ENCODE measurements at places on chromosomes 5 and 9. TPM values are rescaled to one million over a fixed set of nuclear protein-coding genes. Genes with fewer than 3 reads are reported as not detected.

The UNC5A gene
- 0.12 TPM for total RNA-seq

The PCDHGA12 gene
- total RNA-seq, result 0.39 TPM

The DNAH5 gene
- 3.0 TPM for total RNA-seq

The NIPAL4 gene
- 0.44 TPM for total RNA-seq

The ALDH1A1 gene
- total RNA-seq, result 0.71 TPM

The OR1J2 gene
- not detected for total RNA-seq

The TNFSF8 gene
- not detected for total RNA-seq

The DDX4 gene
- not detected for total RNA-seq

The UHRF2 gene
- total RNA-seq, result 27.6 TPM

The FGD3 gene
- 0.20 TPM for total RNA-seq

The EPB41L4B gene
- 4.7 TPM for total RNA-seq

The TRAF1 gene
- 5.7 TPM for total RNA-seq

The C9orf50 gene
- total RNA-seq, result 0.10 TPM

DNA sequence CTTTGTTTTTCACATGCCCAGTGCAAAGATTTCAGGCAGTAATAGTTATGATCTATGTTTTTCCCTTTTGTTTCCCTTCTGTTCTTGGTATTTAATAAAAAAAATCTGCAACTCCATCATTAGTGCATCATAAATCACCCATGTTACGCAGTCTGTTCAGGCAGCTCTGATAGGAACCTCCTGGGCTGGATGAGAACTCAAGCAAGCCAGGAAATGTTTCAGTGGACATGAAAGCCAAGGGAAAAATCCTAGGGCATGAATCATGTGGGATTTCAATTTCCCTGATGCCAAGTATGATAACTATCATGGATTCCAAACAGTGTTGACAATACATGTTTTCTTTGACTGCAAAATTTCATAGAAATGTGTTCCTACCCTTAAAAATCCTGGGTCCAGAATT, 119.7 kb upstream of the TARS1 start:
- DNase-seq, result peak; percentile 96

DNA sequence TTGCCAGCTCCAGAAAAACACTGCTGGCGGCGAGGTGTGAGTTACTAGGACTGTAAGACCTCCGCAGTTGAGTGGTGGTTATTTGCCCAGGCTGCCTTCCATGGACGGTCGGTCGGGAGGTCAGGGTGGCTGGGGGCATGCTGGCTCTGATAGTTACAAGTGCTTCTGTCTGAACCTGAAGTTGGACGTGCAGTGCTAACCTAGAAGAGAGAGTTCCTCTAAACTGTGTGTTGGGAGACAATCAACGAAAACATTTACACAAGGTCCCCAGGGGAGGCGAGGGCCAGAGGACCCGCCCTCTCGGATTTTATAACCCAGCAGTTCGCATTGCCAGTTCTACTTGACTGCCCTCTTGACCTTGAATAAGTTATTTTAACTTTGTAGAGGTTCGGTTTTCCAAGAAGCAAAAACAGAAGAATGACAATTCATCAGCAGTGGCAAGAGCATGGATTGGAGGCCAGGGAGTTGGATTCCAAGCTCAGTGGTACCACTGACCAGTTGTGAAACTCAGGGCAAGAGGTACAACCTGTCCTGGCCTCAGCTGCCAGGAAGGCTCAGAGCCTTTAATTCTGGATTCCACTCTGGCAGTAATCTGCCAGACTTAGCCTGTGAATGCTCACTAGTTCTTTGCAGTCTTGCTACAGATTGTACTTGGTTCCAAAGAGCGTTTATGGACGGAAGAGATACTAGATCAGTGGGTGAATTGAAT, 28.7 kb upstream of the PDE8B start:
- no peak for DNase-seq

DNA sequence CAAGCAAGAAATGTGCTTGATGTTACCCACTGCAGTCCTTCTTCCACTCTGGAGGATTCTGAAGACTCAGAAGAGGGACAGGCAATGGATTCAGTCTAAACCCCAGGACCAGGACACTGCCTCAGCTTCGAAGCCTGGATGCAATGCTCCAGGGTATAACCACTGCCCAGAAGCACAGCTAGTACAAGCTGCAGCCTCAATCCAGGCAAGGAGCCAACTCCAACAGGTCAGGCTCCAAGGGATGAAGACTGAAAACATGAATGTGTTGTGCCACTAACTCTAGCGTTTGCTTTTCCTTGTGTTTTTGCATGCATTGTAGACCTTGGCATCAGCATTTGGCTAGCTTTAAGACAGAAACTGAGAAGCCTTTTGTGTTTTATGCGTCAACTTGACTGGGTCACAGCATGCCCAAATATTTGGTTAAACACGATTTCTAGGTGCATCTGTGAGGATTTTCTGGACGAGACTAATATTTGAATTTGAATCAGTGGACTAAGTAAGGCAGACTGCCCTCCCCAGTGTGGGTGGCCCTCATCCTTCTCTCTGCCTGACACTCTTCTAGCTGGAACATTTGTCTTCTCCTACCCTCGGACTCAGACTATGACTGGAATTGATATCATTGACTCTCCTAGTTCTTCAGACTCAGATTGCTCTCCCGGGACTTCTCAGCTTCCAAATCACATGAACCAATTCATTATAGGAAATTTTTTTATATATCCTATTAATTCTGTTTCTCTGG, 20.5 kb upstream of the GPX3 start:
- DNase-seq, result peak; percentile 25

GRCh38 chr9:130756037-130756436, 62.5 kb downstream of the EXOSC2 start:
- no peak for DNase-seq

GRCh38 chr5:134406390-134406789, 5.3 kb downstream of the CDKN2AIPNL start:
- DNase-seq, result peak; percentile 40

DNA sequence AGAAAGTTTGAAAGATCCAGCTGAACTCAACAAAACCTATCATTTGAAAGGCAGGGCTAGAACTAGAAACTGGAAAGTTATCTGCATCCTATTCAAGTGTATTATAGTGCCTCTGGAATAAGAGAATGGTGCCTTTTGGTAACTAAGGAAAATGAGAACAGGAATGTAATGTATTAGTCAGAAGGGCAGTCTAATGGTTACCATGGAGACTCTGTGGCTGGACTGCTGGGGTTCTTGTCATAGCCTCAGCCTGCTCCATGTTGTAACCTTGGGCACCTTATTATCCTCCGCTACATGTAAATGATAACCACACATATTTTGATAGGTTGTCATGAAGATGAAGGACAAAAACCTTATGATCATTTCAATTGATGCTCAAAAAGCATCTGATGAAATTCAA, 24.6 kb upstream of the IFNB1 start:
- DNase-seq, result peak; percentile 68

DNA sequence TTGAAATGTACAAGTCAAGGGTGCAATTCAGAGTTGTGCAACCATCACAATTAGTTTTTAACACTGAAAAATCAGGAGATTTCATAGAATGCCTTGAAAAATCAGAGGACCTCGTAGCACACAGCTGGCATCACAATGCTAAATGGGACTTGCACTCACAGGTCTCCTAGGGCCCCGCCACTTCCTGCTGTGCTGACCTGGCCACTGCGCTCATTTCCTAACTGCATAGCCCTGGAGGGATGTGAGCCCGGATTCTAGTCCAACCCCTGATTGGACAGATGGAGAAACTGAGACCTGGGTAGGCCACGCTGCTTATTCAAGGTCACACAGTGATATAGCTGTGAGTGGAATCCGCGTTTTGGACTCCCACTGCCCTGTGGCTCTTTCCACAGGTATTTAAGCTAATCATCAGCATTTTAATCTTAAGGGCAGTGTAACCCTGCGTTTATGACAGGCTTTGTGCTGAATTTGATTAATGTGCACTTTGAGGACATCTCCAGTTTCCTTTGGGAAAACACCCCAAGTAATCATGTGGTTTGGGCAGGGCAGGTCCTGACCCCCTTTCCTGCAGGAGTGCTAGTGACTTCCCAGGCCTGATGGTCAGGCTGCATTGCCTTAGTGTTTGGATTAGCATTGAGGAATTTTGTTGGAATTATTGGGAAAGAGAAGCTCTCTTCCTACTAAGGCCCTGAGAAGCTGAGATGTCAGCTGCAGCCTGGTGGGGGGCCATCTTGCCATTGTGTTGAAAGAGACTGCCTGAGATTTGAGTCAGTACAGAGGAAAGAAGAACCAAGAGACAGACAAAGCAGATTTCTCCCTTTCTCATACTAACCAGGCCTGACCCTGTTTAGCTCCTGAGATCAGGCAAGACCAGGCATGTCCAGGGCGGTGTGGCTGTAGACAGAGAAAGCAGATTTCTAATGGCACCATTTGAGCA, 36.2 kb downstream of the STC2 start:
- DNase-seq, result peak; percentile 25

GRCh38 chr5:77133061-77133758, 46.1 kb upstream of the ZBED3 start:
- DNase-seq, result peak; percentile 96

DNA sequence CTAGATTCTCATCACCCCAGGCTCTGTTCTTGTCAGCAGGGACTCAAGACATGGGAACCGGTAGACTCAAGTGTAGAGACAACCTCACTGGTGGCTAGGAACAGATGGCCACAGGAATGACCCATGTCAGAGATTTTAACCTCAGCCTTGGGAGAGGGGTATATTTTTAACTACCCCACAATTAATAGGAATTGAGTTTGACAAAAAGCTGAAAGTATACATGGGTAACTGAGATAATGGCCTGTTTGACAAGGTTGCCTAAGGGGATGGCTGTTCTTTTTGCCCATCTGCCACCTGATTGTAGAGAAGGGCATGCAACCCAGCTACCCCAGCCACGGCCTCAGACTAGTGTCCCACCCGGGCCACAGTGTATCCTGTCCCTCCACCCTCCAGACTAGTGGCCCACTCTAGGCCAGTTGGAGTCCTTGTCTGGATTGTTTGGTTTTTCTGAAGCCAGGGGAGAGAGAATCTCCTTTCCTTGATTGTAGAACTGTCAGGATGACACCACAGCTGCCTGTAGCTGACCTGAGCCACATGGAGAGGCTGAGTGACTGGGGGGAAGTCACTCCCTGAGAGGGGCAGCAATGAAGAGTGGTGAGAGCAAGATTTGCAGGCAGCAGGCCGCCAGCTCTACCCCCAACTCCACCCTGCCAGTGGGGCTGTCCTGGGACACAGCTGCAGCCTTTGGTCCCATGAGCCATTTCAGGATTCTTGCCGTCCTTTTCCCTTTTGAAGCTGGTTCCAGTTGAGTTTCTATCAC, 14.6 kb upstream of the ANGPTL2 start:
- DNase-seq, result no peak

DNA sequence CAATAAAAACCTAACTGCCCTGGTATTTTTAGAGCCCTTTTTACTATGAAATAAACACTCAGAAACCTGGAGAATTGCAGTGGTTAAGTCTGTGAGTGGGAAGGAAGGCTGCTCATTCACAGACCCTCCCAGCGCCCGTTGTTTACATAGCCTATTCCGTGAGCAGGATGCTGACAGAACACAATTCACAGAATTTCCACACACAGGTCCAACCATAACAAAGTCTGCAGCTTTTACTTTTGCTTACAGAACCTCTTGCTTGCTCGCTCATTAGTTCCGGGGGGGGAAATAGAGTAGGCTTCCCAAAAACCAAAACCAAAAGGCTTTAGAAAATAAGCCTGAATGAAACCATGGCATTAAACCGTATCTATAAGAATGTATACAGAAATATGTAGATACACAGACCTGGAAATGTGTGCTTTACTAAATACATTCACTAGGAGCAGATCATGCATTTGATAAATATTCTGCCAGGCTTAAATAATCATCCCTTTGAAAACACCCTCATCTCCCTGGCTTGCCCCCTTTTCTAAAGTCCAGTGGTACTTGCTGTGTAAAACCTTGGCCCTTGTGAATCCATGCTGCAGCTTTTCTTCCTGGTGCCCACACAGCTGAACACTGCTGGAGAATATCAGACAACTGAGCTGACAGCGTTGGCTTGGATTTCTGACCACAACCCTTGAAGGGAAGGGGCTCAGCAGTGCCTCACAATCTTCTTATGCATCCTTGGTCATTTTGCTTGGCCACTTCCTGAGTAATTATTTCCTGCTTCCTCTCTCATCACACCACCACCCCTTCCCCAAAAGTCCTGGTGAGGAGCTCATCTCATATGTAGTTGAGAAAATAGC, 128.0 kb downstream of the FANCC start:
- DNase-seq, result peak; percentile 25

GRCh38 chr5:96651047-96651446, 11.1 kb upstream of the CAST start:
- DNase-seq, result no peak

DNA sequence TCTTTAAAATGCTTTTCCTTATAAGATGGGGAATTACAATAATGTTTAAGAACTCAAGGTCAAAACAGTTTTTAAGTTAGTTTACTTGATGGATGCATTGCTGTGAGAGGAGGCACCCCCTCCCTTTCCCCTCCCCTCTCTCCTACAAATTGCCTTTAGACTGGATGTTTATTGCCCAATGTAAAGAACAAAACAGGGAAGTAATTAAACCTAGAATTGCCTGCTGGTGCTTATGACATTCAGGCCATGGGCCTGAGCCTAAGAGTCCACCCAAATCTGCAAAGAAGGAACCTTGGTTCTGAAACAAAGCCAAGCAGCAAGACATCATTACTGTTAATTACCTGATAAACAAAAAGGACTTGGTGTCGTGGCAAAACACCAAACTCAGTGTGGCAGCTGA, 630.3 kb downstream of the ISL1 start:
- no peak for DNase-seq

DNA sequence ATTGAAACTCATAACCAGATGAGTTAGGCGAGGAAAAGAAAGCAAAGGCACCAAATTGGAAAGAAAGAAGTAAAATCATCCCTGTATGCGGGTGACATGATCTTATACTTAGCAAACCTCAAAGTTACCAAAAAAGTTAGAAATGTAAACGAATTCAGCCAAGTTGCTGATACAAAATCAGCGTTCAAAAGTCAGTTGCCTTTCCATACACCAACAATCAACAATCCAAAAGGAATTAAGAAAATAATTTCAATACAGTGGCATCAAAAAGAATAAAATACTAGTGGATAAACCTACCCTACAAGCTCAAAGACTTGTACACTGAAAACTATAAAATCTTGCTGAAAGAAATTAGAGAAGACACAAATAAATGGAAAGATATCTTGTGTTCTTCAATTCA, 14.5 kb downstream of the OBP2B start:
- no peak for DNase-seq

DNA sequence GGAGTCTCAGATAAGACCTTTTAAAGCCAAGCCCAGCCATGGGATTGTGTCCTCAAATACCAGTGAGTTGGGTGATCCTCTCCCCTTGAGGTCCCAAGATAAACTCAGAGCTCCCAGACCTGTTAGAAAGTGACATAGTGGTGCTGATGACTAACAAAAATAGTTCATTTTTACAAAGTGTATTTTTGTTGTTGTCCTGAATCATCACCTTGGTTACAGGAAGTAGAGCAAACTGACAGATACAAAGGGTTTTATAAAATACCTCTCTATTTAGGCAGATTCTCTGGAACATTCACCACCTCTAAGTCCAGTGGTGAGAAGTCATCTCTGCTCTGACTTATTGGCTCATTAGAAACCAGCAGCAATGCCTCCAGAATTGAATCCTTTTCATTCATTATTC, 259.3 kb downstream of the CEMIP2 start:
- DNase-seq, result peak; percentile 58

Data from M059J (cell line).